ENCODE measurements at places on chromosomes 13 and 19.

DNA sequence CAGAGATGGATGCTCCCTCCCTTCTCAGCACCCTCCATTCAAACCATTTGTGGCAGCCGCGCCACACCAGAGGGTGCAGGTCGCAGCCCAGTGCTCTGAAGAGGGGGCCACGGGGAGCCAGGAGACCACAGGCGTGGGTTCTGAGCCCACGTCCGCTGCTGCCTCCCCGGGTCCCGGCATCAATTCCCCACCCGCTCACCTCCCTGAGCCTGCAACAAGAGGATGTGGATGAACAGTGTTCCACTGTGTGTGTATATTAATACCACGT is 120.1 kb upstream of the VSTM2B start:
- no peak for DNase-seq

DNA sequence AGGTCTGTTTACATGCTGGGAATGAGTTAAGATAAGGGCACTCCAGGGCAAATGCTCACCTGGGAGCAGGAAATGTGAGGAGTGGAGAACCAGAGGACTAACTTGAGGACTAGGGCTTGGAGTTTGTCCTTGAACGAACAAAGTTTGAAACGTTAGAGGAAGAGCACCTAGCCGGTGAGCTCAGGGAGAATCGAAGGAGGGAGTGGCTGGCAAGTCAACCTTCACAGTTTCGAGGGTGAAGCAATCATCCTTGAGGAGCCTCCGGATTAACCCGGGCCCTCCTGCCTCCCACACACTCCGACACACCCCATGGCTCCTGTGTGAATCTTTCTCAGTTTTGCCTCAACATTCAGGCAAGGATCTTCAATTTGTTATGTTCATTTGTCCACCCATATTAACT is 58.6 kb downstream of the LMO7 start:
- DNase-seq = no peak

DNA sequence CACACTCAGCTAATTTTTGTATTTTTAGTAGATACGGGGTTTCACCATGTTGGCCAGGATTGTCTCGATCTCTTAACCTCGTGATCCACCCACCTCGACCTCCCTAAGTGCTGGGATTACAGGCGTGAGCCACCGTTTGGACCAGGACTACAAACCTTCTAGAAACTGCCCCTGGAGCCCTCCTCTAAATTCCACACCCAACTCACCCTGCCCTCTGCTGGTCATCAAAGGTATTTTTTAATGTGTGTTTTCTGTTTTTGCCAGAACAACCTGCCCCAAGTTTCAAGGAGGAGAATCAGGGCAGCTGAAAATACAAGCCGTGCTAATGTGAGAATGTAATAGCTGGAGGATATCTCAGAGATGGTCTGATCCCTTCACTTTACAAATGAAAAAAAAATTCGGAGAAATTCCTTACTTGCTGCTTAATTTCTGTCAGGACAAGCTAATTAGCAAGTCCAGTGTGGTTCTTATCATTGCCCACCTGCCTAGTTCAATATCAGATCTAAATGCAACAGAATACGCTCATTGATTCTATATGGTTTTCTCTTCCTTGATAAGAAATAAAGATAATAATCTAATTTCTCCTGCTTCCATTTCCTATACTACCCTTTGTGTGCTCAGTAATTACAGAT is 4.1 kb downstream of the ATP8A2 start:
- DNase-seq = no peak

- no peak for DNase-seq
Measured at GRCh38 chr19:14425696-14426138, 6.6 kb upstream of the DDX39A start.

GRCh38 chr13:40235160-40235796 is 431.2 kb downstream of the FOXO1 start:
- no peak for DNase-seq

DNA sequence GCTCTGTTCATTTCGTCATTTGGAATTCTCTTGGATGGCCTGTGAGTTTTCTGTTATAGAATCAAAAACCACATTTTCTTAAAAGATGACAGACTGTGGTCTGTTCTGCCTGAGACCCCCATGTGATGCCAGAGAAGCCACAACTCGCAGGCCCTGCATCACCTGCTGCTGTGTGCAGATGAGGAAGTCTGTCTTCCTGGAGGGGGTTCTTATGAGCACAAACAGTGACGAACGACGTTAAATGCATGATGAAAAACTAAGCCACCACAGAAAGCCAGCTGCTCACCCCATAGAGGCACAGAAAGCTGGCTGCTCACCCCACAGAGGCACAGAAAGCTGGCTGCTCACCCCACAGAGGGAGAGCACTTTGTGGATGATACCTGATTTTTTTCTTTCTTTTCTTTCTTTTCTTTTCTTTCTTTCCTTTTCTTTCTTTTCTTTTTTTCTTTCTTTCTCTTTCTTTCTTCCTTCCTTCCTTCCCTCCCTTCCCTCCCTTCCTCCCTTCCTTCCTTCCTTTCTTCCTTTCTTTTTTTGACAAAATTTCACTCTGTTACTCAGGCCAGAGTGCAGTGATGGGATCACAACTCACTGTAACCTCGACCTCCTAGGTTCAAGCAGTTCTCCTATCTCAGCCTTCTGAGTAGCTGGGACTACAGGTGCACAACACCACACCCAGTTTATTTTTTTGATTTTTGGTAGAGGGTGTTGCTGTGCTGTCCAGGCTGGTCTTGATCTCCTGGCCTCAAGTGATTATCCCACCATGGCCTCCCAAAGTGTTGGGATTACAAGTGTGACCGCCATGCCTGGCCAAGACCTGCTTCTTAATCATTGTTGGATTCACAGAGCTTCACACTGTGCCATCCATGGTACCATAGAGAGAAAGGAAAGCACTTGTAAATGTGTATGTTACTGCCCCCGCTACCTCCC is 1191.4 kb downstream of the UQCRFS1 start:
- DNase-seq = no peak

GRCh38 chr19:2528675-2529101 is 52.8 kb downstream of the GADD45B start:
- DNase-seq = no peak

DNA sequence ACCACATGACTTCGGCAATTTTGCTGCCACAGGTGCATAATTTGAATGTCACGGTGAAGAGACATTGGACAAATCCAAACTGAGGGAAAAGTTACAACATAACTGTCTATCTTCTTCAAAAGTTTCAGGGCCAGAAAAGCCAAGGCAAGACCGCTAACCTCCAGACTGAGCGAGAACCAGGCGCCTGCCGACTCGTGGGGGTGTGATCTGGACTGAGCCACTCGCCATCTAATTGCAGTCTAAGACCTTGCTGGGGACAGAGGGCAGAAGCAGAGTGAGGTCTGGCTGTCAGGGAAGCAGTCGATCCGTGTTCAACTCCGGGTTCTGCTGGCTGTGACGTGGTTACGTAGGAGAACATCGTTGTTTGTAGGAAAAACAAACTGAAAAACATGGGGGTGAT is 88.6 kb downstream of the SPACA7 start:
- DNase-seq = no peak

DNA sequence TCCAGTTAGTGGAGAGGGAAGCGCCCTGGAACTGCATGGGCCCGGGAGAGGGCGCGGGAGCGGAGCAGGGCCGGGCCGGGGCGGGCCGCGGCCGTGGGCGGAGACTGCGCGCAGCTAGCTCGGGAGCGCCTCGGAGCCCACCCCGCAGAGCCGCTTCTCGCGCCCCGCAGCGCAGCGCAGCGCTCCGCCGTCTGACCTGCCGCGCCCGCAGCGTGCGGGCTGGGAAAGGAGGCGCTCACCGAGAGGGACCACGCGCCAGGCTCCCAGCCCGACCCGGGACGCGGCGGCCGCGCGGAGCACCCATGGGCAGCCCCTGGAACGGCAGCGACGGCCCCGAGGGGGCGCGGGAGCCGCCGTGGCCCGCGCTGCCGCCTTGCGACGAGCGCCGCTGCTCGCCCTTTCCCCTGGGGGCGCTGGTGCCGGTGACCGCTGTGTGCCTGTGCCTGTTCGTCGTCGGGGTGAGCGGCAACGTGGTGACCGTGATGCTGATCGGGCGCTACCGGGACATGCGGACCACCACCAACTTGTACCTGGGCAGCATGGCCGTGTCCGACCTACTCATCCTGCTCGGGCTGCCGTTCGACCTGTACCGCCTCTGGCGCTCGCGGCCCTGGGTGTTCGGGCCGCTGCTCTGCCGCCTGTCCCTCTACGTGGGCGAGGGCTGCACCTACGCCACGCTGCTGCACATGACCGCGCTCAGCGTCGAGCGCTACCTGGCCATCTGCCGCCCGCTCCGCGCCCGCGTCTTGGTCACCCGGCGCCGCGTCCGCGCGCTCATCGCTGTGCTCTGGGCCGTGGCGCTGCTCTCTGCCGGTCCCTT is at the start of gene MLNR:
TSS of gene MLNR (plus strand) at position 303 of the 820 bp plus-strand sequence. CDS start at position 303, 0 bp downstream.
- DNase-seq = no peak

GRCh38 chr19:45455707-45456499 is 11.9 kb upstream of the FOSB start:
- peak; percentile 90 for DNase-seq

DNA sequence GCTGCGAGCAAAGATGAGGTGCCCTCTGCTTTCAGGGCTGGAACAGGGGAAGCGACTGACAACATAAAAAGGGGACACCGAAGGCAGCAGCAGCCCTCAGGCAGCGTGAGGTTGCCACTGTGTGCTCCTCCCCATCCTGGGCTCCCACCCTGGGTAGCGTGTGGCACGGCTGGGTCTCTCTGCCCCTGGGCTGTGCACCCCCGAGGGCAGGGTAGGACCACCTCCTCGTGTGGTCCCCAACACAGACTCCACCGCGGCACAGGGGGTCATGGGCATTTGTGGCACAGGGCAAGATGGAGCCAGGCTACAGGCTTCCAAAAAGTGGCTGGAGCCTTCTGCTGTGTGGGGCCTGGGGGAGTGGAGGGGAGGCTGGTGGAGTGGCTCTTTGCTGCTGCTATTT is 6.5 kb upstream of the RSPH6A start:
- DNase-seq = no peak

GRCh38 chr13:27783111-27783510 is 9.2 kb upstream of the GSX1 start:
- no peak for DNase-seq

DNA sequence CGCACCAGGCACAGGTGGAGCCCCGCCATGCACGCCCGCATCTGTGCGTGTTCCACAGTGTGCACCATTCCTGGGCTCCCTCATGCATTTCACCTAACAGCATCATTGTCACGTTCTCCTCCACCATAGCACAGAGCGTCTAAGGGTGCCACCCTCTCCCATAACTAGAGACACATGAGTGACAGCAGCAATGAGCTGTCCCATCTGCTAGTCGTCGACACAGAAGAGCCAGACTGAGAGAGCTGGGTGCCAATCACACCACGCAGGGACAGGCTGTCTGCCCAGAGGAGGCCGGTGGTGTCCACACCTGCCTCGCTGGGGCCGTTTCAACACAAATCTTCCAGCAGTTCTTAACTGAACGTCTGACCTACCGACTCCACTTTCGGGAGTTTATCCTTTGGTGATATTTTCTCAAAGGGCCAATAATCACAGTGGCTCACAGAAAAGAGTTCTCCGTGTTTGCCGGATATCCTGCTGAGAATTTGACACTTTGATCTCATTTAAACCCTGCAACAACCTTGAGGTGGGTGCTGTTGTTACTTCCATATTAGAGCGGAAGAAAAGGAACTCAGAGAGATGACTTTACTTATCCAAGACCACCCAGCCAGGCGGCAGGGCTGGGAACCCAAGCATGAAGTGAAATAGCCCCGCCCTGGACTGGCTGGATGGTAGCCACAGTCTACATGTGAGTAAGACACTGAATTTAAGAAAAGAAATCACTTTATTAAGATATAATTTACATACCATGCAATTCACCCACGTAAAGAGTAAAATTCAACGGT is 16.2 kb downstream of the CLEC11A start:
- no peak for DNase-seq

DNA sequence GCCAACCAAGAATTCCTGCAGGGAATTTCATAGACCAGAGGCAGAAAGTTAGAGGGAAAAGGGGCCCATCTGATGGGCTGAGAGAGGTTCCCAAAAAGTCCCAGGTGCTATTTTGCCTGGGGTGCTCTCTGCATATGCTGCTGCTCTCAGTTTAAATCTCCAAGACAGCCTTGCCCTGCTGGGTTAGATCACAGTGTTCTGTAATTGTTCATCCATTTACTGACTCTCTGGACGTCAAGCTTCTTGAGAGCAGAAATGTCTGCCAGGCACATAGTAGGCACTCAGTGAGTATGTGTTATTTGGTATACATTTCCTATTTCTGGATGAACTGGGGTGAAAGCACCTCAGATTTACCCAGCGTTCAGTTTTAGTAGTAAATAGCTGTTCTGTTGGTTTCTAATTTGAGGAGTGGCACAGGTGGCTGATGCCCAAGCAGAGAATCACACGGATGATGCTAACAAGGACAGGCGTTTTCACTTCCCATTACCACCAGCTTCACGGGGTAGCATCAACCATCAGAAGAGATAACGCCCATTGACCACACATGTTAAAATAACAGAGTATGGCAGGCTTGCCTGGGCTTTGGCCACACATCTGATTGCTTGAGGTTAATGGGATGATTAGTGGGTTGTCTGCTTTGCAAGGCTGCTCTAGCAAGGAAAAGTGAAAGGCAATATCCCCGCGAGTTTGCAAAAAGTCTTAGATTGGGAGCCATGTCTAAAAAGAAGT is 161.1 kb downstream of the SLC7A1 start:
- no peak for DNase-seq

- no peak for DNase-seq
Measured at GRCh38 chr13:95492044-95492801, 60.3 kb upstream of the CLDN10 start.

DNA sequence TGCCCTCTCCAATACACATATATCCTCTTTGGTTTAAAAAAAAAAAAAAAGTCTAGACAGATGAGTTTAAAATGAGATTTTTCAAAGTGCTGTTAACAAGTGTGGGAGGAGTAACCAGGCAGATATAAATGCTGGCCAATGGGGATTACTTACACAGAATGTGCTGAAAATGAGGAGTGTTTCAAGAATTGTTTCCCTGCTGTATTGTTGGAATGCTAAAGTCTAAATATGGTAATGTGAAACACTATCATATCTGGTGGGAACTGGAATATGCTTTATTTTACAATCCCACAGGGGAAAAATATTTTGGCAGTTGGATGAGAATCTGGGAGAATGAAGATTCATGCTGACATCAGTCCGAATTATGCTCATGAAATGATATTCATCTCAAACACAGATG is 250.7 kb downstream of the DCT start:
- DNase-seq = no peak

GRCh38 chr19:48158210-48158790 is 11.8 kb downstream of the LIG1 start:
- DNase-seq = no peak

GRCh38 chr13:42625611-42626010 is 51.7 kb downstream of the TNFSF11 start:
- no peak for DNase-seq

GRCh38 chr13:92300651-92301050 is 902.2 kb downstream of the GPC5 start:
- DNase-seq = no peak

DNA sequence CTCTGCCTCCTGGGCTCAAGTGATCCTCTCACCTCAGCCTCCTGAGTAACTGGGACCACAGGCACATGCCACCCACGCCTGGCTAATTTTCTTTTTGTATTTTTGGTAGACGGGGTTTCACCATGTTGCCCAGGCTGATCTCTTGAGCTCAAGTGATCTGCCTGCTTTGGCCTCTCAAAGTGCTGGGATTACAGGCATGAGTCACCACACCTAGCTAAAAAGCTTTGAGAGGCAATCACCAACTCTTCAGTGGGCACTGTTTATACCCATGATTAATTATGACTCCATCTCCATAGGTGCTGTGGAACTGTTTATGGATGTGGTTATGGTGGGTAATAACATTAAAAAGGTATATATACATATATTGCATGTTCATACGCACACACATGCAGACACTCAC is 7.5 kb upstream of the RBM26 start:
- DNase-seq = no peak

Measured in mesothelial cell of epicardium (in vitro differentiated cells).